GM12891 (cell line): ENCODE measurements at places on chromosomes 2 and 18.

- no peak for DNase-seq
These were observed 273.0 kb upstream of the ID2 start for GRCh38 chr2:8408560-8409460.

DNA sequence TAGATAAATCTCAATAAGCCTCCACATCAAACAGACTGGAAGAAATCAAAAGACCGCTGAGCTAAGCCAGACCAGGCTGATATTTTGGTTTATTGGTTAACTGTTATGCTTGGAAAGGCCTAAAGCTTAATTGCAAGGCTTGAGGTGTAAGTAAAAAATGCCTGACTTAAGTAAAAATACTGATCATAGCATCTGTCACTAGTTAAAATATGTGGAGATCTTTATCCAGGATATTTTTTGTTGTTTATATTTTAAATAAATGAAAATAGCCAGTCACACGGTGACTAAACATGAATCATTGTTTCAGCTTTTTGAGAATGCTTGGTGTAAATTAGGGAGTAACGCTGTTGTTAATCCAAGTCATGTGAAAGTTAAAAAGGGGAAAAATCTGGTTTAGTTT, 127.9 kb downstream of the THADA start:
- DNase-seq, result no peak

- DNase-seq, result no peak
These were observed 1.1 kb upstream of the LINC00305 start for GRCh38 chr18:64149916-64150438.

- no peak for DNase-seq
These were observed 52.7 kb upstream of the KYNU start for GRCh38 chr2:142824756-142825155.

DNA sequence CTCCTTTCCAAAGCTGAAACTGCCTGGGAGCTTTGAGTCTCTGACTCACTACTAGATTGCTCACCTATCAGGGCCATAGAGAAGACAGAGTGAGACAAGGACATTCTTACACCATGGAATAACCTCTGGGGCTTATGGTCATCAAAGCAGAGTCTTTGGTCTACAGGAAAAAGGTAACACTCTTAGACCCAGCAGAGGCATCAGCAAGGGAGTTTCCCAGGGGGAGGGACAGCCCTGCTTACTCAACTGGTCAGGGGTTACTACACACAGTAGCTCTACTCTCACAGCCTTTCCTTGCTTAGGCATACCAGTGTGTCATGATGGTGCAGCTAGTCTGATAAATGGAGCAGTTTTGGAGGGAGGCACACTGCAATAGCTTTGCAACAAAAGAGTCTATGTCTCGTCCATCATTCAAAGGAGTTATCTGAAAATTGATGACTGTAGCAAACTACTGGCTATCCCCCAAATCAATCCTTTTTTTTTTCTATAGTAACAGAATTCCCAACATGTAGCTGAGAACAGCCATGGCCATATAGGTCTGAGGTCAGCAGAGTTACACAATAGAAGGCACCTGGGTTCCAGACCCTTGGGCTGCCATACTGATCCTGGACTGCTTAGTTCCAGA, 22.4 kb upstream of the CD28 start:
- DNase-seq, result peak; percentile 18

GRCh38 chr2:240212425-240213225, 72.2 kb upstream of the OTOS start:
- no peak for DNase-seq

DNA sequence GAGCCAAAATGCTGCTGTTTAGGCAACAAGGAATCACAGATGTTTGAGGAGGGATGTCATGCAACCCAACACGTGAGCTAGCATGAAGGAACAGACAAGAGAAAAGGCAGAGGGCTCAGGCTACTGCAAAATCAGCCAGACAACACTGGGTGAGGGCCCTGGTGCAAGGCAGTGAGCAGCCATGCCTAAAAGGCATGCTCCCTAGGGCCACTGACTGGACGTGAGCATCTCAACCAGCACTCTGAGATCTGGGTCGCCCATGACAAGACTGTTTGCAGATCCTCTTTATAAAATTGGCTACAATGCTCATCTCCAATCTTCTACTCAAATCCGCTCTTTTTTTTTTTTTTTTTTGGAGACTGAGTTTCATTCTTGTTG, 49.1 kb downstream of the KIAA2012 start:
- DNase-seq, result no peak

DNA sequence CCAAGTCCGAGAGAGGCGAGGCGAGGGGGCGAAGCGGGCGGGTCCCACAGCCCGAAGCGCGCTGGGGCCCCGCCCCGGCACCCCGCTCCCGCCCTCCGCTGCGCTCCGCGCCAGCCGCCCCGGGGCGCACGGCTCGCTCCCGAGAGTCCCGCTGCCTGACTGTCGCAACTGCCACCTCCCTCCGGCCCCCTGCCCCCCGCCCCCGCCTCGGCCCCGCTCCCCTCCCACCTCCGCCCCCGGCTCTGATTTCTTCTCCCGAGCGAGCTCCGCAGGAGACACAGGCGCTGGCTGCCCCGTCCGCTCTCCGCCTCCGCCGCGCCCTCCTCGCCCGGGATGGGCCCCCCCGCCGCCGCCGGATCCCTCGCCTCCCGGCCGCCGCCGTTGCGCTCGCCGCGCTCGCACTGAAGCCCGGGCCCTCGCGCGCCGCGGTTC, at the start of gene WNT6:
WNT6 (plus strand) TSS at position 250 of the 432 bp plus-strand sequence. CDS start 233 bp downstream, outside the sequence.
- no peak for DNase-seq

- no peak for DNase-seq
These were observed 7.1 kb downstream of the TPGS2 start for GRCh38 chr18:36821681-36822080.

DNA sequence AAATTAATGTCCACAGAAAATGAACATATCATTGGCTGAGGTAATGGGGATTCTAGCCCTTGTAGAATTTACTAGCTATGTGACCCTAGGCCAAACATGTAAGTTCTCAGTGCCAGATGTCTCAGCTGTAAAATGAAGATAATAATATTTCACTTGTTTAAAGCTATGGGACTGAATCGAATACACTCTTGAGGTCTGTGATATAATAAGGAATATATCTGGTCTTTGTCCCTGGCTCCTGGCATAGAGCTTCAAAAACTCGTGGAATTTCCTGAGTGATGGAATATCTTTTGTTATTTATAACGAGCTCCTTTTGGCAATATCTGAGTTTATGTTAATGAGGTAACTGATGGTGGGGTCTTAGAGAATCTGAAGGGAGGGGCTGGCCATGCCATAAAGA, 201.4 kb upstream of the CYP26B1 start:
- DNase-seq, result no peak

- DNase-seq, result no peak
These were observed 195.6 kb upstream of the ETAA1 start for GRCh38 chr2:67201521-67201920.
